ENCODE measurements at places on chromosomes 6 and 20.

GRCh38 chr6:149305372-149305771 lies 12.1 kb upstream of the TAB2 start:
- no peak for DNase-seq

DNA sequence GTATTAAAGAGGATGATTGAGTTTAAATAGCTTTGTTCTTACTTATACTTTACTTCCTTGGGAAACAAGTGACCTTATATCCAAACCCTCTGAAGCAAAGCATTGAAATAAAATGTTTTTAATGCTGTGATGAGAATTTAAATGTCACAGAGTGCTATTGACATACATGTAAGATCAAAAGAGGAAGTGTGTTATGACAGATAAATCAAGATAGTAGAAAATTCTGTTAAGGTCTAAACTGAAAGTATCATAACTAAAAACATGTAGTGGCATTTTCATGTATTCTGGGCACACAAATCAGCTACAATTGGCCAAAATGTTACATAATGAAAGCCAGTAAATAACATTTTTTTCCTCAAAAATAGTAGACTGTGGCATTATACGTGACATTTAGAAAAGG lies 318.0 kb downstream of the GRIK2 start:
- no peak for DNase-seq

GRCh38 chr20:57907131-57908000 lies 197.6 kb upstream of the PMEPA1 start:
- no peak for DNase-seq

DNA sequence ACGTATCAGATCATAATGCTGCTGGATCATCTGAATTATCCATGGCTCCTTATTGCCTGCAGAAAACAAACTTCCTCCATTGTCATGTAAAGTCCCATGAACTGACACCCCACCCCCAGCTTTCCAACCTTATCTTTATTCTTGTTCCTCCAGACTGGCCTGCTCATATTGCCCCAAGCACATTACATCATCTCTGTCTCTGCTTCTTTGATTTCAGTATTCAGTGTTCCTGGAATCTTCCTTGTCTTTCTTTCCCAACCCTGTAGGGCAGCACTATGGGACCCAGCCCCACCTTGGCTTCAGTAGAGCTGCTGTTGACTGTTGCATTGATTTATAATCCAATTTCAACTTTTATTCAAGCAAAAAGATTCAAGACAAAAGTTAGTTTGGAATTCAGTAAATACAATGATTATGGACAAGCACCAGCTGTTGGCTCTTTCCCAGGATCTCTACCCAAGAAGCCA lies 187.5 kb upstream of the ECI2 start:
- no peak for DNase-seq

DNA sequence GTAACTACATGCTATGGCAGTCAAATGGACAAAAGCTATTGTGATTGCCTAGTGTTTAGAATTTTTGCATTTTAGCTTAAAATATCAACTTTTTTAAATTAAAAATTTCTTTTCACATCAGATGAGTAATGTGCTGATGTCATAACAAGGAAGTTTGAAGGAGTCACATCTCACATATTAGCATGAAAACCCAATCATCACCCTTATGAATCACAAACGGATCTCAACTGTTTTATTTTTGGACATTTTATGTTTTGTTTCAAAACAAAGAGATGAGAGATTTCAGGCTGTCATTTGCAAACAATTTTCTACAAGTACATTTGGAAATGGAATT lies 53.6 kb upstream of the TRERF1 start:
- no peak for DNase-seq

DNA sequence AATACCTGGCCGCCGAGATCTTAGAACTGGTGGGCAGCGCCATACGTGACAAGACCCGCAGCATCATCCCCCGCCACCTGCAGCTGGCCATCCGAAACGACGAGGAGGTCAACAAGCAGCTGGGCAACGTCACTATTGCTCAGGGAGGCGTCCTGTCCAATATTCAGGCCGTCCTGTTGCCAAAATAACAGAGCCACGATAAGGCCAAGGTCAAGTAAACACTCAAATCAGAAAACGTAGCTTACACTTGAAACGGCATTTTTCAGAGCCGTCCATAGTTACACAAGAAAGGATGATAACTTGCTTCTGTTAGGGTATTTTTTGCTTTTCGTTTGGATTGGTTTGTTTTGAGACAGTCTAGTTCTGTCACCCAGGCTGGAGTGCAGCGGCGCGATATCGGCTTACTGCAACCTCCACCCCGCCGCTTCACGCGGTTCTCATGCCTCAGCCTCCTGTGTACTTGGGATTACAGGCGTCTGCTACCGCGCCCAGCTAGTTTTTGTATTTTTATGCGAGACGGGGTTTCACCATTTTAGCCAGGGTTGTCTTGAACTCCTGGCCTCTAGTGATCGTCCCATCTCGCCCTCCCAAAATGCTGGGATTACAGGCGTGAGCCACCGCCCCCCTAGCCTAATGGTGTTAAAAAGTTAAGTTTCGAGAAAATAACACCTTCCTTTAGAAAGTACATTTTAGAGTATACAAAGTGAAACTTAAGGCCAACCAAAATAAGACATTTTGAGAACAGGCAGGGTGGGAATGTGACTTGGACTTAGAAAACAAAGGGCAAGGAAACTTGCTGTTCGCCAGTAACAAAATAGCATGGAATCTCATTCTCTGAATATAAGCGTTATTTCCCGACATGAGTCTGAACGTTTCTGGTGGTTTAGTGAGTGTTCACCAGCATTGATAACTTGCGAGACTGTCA lies 42.8 kb upstream of the HFE start:
- no peak for DNase-seq
